ENCODE measurements at places on chromosomes 6 and 20. TPM values are rescaled to one million over a fixed set of nuclear protein-coding genes. Genes with fewer than 3 reads are reported as not detected.

The KHDC1L gene
- total RNA-seq = not detected

The LHFPL5 gene
- not detected for total RNA-seq

The PHIP gene
- 18.4 TPM for total RNA-seq

DNA sequence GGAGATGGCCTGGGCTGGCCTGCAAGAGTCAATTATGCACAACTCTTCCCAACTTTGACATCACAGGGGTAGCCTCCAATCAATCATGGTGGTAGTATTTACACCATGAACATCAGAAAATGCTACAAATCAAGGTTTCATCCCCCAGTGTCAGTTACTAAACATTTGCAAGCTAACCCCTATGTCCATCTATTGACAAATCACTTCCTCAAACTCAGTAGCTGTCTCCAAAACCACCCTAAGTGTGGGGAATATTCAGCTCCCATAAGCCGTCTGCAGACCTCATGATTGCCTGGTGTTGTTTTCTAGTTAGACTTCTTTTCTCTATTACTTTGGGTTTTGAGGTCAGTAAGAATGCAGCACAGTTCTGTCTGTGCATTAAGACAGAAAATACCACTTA lies 200.8 kb upstream of the RIN2 start:
- DNase-seq = no peak

The RAD21L1 gene
- total RNA-seq = not detected

DNA sequence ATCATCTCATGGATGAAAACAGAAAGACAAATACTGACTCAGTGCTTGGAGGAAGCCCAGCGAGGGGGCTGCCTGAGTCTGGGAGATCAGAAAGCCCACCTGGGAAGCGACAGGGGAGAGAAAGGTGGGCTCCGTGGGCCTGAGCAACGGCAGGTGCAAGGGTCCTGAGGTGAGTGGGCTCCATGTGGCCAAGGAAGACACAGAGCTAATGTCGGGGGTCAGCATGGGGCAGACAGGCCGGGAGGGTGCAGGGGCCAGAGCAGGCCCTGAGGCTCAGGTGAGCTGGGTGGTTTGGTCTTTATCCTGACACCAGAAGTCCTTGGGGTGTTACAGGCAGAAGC lies 18.8 kb downstream of the APCDD1L start:
- no peak for DNase-seq

Measured in activated T-cell treated with anti-CD3 and anti-CD28 coated beads, Interleukin-2, amount 50 U/mL, for 4 hours (primary cell).